ENCODE measurements at places on chromosomes 1 and 21.

- DNase-seq: no peak
Observed at GRCh38 chr1:82466891-82467290, 666.2 kb downstream of the ADGRL2 start.

- DNase-seq: no peak
Observed at GRCh38 chr1:27607239-27607804, 3.4 kb upstream of the AHDC1 start.

GRCh38 chr1:56191369-56191768 is 388.0 kb downstream of the PLPP3 start:
- no peak for DNase-seq

DNA sequence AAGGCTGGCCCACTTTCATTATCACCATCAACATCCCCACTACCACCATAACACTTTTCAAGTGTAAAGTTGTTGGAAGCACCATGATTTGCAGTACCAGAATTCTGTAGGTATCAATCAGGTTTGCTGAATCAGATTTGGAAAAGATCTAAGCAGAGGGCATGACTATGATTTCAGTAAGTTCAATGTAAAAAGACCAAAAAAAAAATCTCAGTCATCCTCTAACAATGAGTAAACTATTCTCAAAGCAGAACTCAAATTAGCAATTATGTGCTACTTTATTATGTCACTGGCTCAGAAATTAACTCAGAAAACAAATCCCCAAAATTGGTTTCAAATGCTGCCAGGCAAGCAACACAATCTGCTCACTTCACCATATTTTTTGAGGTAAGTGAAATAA is 187.8 kb upstream of the HP1BP3 start:
- DNase-seq: no peak

DNA sequence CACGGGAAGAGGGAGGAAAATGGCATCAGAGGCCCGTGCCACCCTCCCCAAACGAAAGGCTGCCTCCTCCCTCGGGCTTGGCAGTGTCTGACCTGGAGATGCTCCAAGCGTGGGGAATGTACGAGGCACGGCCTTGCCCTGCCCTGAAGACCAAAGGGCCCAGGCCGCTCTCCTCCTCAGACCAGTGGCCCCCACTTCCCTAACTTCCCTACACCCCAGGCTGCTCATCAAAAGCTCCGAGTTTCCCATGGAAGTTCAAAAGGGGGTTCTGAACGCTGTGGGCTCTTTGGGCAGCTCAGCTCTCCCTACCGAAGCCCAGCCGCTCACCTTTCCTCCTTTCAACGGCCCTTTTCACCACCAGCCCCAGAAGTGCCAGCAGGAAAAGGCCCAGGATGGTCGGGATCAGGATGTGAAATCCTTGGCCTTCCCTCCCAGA is 11.8 kb downstream of the FCMR start:
- no peak for DNase-seq

- DNase-seq: no peak
Observed at GRCh38 chr1:93596329-93597089, 85.1 kb downstream of the BCAR3 start.

GRCh38 chr1:15286452-15286851 is 39.4 kb downstream of the FHAD1 start:
- DNase-seq: no peak

GRCh38 chr21:37765221-37765900 is 150.9 kb downstream of the KCNJ6 start:
- no peak for DNase-seq

- no peak for DNase-seq
Observed at GRCh38 chr21:34885626-34886239, 163.4 kb downstream of the RUNX1 start.

DNA sequence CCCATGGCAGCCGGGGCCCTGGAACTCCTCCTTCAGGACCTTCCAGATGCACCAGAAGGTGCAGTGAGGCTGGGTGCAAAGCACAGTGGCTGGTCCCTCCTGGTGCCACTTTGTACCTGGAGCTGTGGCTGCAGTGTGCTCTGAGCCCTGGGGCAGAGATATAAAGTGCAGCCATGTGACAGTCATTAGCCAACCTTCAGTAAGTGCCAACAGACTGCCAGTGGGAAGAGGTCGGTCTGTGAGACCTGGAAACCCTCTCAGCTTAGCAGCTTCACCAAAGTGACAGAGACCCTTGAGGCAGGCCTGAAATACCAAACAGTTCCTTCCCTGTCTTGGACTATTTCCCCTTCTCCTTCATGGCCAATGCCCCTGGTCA is 26.7 kb upstream of the NGF start:
- no peak for DNase-seq

DNA sequence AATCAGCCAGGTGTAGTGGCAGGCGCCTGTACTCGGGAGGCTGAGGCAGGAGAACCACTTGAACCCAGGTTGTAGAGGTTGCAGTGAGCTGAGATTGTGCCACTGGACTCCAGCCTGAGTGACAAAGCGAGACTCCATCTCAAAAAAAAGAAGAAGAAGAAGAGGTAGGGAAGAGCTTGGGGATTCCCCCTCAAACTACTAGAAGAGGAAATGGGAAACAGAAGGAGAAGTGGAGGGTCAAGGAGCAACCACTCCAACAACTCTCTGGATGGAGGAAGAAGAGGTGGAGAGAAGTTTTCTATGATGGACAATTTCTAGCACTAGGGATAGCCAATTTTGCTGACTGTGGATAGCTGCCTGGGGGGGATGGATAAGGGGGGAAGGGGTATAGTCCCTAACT is 14.9 kb upstream of the SLAMF9 start:
- no peak for DNase-seq

GRCh38 chr1:206590025-206590758 is 22.1 kb downstream of the EIF2D start:
- no peak for DNase-seq

GRCh38 chr1:25692560-25692959 is 76.0 kb downstream of the MAN1C1 start:
- DNase-seq: no peak

GRCh38 chr1:98420376-98421084 is 241.0 kb upstream of the SNX7 start:
- DNase-seq: no peak

DNA sequence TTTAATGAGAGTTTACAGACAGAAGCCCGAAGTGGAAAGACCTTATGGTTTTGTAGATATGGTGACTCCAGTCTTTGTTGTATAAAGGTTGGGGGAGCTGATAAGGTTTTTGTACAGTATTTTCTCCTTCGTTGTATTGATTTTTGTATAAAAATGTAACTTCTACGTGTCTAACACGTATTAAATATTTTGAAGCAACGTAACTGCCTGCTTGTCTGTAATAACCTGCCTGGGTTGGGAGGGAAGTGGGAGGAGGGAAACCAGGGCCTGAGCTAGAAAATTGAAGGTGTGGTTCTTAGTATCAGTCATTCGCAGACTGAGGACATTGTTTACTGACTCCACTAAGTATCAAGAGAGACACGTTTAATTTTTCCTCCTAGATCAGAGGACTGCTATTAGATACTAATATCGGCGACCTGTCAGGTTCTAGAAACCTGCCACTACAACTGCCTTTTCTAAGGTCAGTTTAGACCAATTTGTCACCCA is 2.2 kb downstream of the IER5 start:
- no peak for DNase-seq

DNA sequence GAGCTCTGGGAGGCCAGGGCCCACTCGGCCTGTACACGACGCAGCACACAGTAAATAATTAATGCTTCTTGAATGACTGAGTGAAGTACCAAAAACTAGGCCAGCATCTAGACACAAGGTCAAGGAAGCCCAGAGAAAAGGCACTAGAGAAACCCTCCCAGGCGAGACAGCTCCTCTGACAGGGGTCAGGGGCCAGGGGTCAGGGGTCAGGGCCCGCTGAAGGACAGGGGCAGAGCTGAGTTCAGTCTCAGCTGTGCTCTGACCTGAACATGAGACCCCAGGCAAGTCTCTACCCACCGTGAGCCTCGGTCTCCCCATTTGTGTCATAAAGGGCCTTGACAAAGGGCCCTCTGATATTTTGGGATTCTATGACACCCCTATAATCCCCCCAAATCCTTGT is 56.4 kb downstream of the LDLRAD2 start:
- no peak for DNase-seq

All from NCI-H2081 (cell line).